ENCODE measurements at places on chromosomes 2 and 18.

- DNase-seq = no peak
Observed at GRCh38 chr2:17916584-17916983, 38.1 kb downstream of the KCNS3 start.

GRCh38 chr2:159455330-159455918 lies 160.9 kb downstream of the BAZ2B start:
- no peak for DNase-seq

- no peak for DNase-seq
Observed at GRCh38 chr2:238114851-238115660, 14.9 kb downstream of the ESPNL start.

DNA sequence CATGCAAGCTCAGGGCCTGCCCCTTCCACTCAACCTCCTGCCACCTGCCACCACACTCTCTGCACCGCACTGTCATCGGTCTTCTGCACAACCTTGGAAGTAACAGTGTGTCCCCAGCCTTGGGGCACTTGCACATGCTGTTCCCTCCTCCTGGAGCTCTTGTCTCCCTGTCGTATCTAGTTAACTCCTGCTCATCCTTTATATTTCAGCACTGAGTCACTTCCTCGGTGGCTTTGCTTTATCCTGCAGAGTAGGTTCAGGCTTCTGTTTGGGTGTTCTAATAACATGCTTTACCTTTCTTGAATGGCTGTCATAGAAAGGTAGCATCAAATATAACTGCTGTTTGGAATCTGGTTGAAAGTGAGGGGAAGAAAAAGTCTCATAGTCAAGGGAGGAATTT lies 25.3 kb downstream of the PAX8 start:
- DNase-seq = no peak

DNA sequence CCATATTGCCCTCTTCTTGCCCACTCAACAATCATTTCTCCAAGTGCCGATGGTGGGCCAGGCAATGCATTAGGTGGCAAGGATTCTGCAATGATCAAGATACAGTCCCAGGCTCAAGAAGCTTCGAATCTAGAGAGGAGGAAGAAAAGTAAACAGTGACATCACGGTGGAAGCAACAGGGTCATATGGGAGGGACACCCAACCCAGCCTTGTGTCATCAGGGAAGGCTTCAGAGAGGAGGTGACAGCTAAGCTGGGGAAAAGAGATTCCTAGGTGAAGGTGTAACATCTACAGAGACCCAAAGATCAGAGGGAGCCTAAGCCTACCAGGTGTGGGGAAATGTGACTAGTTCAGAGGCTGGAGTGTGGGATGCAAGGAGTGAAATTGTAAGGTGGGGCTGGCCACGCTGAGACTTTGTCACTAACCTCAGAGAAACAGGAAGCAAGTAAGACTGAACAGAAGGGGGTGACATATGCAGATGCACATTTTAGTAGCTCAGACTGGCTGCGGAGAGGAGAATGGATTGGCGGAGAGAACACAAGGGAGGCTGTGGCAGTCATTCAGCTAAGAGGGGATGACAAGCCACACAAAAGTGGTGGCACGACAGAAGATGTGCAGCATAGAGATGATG lies 104.9 kb downstream of the ANKRD44 start:
- peak; percentile 66 for DNase-seq

GRCh38 chr2:34004936-34005335 lies 405.8 kb upstream of the FAM98A start:
- DNase-seq = no peak

DNA sequence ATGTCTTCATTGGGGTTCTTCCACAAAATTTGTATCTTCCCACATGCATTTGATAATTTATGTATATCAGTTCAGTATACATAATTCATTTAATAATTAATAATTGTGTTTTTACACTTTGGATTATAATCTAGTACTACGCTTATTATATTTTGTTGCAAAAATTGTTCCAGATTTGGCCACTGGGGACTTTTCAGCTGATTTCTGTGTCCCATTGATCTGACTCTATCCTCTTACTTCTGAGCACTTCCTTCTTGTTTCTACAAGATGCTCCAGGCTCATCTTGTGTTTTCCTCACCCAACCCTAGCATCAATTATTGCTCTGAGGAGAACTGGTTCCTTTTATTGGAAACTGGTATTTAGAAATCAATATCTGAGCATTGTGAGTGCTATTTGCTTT lies 215.3 kb upstream of the CDH19 start:
- no peak for DNase-seq

GRCh38 chr2:7706791-7707190 lies 789.6 kb downstream of the RNF144A start:
- no peak for DNase-seq

DNA sequence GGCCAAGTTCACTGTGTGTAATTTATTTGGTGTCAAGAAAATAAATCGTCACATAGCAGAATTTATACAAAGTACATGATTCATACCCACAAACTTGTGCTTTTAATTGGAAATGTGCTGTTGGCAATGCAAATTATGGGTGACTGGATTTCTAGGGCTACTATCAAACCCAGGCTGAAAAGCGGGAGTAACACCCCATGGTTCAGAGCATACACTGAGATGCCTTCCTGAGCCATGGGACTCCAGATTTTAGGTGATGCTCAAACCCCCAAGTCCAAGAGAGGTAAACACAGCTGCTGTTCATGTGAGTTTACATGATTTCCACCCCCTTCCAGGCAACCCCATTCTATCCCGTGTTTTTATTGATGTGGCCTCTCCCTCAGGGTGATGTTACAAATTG lies 565.9 kb upstream of the ID2 start:
- no peak for DNase-seq

GRCh38 chr18:10936176-10937053 lies 213.0 kb downstream of the PIEZO2 start:
- DNase-seq = no peak

DNA sequence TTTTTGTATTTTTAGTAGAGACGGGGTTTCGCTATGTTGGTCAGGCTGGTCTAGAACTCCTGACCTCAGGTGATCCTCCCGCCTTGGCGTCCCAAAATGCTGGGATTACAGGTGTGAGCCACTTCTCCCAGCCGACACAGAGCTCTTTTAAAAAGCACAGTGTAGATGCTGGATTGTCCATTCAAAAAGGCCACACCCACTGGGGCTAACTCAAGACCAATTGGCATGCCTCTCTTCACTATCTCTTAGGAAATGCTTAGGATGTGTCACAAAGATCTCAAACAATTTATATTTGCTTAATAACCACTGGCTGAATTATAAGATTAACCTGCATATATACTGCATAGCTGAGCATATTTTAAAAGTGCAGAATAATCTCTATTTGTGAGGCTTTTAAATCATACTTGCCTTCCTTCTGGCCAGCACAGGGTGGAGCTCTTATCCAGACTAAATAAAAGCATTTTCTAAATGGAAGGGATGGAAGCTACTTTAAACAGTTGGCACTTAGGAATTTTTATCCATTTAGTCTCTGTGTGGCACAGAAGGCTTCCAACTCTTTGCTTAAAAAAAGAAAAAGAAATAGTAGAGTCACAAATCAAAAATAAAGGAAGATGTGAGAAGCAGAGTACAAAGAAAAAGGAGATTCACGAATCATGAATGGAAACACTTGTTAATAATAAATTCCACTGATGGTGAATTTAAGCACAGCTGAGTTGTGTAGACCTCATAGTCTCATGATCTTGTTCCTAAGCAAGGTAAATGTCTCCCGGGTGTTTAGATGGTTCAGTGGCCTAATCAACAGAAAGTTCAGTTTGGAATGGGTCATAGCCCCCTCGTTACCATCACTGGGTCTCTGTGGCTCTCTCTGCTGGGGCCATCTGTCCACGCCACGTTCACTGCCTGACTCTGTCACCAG lies 22.4 kb downstream of the CRYGD start:
- no peak for DNase-seq

DNA sequence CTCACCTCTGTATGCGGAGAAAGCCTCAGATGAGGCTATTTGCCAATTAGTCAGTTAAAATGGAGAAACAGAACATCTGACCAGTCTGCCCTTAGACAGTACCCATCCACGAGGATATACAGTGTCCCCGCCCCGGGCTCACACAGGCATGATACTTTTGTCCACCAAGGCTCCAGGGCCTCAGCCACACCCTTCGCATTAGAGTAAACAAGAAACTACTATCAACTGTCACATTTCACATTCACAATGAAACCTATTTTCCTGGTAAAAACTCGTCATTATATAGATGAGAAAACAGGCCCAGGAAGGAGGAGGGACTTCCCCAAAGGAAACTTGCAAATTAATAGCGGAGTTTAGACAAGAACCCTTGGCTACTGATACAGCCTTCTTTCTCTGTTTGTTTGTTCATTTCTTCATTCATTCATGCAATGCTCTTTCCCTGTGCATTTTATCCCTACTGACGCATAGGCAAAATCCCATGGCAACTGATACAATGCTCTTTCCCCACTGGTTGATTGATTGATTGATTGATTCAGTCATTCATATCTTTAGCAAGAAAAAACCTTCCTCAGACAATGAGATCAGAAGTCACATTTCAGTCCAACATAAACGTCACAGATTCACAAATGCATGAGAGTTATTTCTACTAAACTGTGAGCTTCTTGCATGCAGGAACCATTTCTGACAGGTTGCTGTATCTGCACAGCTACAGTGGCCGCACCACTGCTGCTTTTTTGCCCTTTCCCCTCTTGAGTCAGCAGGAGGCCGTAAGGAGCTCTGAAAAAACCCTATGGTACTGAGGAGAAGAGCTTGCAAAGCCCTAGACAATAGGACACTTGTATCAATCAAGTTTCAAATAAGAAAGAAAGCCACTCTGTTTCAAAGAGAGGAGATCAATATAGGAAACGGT lies 777.1 kb downstream of the RNF144A start:
- no peak for DNase-seq

- no peak for DNase-seq
Observed at GRCh38 chr2:48398285-48399002, 131.5 kb upstream of the STON1 start.

DNA sequence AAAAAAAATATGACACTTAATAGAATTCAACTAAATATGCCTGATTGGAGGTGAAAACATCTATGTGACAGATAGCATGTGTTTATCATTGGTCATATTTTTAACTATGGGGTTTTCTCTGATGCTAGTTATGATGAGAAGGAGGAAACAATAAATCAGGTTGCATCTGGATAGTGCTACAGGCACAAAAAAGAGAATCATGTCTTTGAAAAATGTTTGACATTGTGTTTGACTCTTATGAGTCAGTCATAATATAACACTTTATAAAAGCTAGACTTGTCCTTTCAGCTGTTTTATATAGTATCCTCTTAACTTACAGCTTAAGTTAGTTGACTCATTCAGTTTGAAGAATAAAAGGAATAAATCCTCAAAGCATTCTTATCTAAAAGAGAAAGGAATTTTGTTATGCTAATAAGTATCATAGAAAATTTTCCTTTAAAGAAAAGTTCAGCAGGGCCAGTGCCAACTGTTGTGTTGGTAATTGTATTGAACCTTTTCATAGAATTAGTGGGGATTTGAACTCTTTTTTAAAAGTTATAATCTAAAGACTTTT lies 78.4 kb upstream of the UBXN4 start:
- no peak for DNase-seq

DNA sequence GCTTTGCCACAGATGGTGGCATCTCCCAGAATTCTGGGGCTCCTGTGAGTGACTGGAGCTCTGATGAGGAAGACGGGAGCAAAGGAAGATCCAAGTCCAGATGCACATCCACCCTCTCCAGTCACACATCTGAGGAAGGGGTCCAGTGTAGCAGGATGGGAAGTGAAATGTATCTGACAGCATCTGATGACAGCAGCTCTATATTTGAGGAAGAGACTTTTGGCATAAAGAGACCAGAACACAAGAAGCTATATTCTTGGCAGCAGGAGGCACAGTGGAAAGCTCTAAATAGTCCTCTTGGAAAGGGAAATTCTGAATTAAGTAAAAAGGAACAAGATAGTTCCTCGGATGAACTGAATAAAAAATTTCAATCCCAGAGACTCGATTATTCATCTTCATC lies 23.5 kb upstream of the C1GALT1C1L start:
- no peak for DNase-seq

- no peak for DNase-seq
Observed at GRCh38 chr2:1505031-1505441, 91.8 kb downstream of the TPO start.

DNA sequence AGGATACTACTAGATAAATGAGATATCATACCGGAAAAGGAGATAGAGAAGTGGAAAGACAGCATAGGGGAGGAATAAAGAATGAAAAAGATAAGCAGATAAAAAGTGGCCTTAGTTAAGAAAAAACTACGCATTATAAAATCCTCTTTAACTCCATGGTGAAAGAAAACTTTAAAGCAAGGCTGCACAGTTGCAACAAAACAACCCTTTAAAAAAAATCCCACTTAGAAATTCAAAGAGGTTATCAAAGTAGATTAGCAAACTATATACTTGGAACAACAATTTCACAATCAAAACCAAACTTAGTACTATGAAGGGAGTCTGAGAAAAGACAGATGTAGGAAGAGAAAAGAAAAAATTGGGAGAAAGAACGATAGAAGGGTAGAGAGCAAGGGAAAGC lies 133.4 kb upstream of the OSR1 start:
- no peak for DNase-seq

GRCh38 chr18:5600378-5601071 lies 56.7 kb upstream of the EPB41L3 start:
- DNase-seq = no peak

- no peak for DNase-seq
Observed at GRCh38 chr18:80105369-80106167, 3.5 kb upstream of the ADNP2 start.

- no peak for DNase-seq
Observed at GRCh38 chr18:54228364-54228763, 3.9 kb upstream of the MBD2 start.

- peak; percentile 56 for DNase-seq
Observed at GRCh38 chr2:8090748-8091700, 590.8 kb upstream of the ID2 start.

- no peak for DNase-seq
Observed at GRCh38 chr2:45273412-45274249, 264.4 kb upstream of the SIX2 start.

DNA sequence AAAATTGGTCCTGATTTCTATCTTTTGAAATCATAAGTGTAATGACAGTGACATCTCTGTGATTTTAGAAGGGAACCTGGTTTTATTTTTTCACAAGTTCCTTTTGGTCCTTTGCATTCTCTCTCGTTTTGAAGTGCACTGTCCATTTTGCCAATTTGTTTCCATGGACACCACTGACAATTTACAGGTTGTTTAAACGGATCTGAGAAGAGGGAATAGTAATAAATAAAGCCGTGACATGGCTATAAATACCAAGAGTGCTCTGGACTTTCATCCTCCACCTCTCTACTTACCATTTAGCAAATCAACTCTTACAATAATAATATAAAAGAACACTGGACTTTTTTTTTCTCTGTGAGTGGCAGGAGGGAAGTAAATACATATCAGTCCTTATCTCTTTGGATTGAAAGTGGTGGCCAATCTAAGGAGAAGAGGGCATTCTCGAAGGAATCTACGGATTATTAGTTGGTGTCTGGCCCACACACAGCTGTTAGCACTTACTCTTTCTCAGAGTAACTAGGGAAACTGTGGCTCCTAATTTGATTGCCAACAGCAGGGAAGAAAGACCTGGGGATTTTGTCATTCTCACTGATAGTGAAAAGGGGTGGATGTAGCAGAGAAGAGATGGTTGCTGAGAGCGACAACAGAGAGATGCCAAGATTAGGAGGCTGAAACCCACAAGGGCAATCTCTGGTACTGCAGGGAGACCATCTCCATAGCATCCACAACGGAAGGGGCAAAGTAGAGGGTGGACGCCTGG lies 108.7 kb upstream of the FSHR start:
- no peak for DNase-seq

- DNase-seq = no peak
Observed at GRCh38 chr2:890791-891190, 59.9 kb upstream of the SNTG2 start.
